ENCODE measurements at places on chromosomes 13 and 19.

DNA sequence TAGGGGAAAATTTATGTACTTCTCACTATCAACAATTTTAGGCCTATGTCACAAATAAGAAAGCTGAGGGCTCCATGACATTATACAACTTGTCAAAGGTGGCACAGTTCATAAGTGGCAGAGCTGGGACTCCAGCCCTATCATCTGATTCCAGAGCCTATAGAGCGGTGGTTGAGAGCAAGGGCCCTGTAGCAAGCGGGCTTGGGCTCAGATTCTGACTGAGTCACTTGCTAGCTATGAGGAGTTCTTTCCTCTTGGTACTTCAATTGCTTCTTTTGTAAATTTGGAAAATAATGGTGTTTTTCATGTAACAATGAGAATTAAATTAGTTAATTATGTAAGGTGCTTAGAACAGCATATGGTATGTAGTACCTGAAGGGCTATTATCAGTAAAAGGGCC, 28.7 kb upstream of the FAM216B start:
- no peak for DNase-seq

DNA sequence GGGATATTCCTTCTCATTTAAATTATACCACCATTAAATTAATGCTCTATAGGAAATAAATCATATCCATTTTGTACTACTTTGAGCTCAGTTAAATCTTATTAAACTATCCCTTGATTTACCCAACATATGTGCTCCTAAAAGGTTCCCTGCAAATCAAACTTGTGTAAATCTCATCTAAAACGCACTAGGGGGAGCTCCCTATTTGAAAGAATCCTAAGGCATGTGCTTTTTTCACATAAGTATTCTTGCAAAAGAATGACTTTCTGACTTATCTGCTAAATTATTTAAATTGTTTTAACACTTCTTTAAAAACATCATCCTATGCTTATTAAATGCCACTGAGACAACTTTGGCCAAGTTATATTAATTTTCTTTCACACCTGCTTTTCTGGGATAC, 7.9 kb downstream of the INTS6 start:
- no peak for DNase-seq

GRCh38 chr19:28831462-28831861, 381.5 kb downstream of the UQCRFS1 start:
- no peak for DNase-seq

- DNase-seq = no peak
Observed at GRCh38 chr19:7494416-7495098, 5.7 kb upstream of the PEX11G start.

DNA sequence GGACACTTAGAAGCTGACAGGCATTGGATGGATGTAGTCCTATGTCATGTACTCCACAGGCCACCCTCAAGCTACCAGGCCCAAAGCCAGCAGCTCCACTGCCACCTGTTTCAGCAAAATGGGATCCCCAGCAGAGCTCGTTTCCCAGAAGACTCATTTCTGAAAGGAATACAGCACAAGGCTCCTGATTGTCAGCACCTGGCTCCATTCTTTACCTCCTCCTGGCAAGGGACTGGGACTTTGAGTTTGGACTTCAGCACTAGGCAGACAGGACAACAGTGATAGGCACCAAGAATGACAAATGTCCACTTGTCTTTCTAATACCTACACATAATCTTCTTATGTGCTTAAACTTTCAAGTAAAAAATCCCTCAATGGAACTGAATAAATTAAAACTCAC, 150.4 kb upstream of the RXFP2 start:
- DNase-seq = no peak

DNA sequence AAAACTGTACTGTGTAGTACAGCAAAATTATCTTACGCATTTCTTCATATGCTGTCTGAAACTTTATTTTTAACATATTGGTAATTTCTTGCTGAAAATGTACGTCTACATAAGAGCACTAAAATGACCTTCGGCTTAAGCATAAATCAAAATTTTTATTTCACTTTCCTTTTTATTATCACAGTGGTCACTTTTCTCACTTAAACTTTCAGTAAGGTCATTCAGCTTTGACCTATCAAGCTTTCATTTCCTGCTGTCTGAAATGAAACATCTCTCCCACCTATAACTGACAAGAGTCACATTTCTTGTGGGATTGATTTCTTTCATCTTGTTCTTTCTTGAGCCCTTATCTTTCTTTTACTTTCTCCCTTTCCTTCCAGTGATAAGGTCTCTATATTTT, 2212.7 kb upstream of the PCDH20 start:
- DNase-seq = no peak

GRCh38 chr13:36157480-36157879, 26.3 kb upstream of the DCLK1 start:
- no peak for DNase-seq

GRCh38 chr13:38590796-38591507, 95.9 kb upstream of the FREM2 start:
- DNase-seq = peak; percentile 90

GRCh38 chr13:73945382-73945781, 188.8 kb downstream of the KLF12 start:
- DNase-seq = no peak
